Activated T-helper 17 cell treated with anti-CD3 and anti-CD28 coated beads, Interleukin-2, amount 50 U/mL, for 72 hours (primary cell): ENCODE measurements at places on chromosomes 5 and 9. TPM values are rescaled to one million over a fixed set of nuclear protein-coding genes. Genes with fewer than 3 reads are reported as not detected.
A peak's percentile ranks its signal among the peaks of the same experiment; 100 is the strongest.

The CDC25C gene
- 19.7 TPM for total RNA-seq

The MTX3 gene
- total RNA-seq, result 25.4 TPM

The SLC28A3 gene
- 1.5 TPM for total RNA-seq

The ZNF608 gene
- not detected for total RNA-seq

The ACTBL2 gene
- not detected for total RNA-seq

The UBE2QL1 gene
- not detected for total RNA-seq

The FBXL7 gene
- not detected for total RNA-seq

The AGXT2 gene
- not detected for total RNA-seq

The CFAP90 gene
- total RNA-seq, result not detected

The TMC1 gene
- 0.41 TPM for total RNA-seq

DNA sequence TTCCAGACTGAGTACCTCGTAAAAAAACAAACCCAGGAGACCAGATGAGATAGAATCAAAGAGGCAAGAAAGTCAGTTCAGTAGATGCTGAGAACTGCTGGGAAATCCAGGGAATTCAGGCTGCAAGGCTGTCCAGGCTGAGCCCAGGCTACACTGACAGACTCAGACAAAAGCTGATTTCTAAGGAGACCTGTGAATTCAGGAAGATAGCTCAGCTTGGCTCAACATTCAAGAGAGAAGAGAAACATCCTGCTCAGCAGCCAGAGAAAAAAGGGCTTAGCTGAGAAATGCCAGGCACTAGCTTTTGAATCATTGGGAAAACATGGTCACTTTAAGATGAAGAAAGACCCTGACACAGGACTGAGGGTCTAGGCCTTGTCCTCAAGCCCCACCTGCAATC, 118.2 kb upstream of the SLC44A1 start:
- no peak for ATAC-seq

DNA sequence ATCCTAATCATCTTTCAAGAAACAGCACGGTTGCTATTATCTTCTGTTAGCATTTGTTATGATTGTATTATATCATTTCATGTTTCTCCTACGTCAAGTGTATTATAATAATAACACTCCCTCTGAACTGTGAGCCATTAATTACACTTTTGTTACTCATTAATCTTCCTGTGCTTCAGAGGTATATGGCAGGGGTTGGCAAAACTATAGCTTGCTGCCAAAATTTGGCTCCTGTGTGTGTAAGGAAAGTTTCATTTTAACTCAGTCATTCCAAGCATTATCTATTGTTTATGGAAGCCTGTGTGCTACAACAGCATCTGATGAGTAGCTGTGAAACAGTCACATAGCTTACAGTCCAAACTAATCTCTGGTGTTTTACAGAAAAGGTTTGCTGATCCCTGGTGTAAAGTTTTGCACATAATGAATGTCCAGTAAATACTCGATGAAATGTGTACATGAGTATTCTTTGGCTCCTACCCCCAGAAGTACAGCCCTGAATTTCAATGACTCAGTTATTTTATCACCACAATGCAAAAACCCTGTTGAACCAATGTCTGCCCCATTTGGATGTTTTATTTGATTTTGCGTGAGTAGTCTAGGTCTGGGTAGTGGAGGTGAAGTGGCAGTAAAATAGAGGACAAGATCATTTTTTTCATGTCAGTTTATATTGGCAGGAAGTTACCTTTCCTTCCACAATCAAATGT, 648.2 kb downstream of the MAT2B start:
- no peak for ATAC-seq

DNA sequence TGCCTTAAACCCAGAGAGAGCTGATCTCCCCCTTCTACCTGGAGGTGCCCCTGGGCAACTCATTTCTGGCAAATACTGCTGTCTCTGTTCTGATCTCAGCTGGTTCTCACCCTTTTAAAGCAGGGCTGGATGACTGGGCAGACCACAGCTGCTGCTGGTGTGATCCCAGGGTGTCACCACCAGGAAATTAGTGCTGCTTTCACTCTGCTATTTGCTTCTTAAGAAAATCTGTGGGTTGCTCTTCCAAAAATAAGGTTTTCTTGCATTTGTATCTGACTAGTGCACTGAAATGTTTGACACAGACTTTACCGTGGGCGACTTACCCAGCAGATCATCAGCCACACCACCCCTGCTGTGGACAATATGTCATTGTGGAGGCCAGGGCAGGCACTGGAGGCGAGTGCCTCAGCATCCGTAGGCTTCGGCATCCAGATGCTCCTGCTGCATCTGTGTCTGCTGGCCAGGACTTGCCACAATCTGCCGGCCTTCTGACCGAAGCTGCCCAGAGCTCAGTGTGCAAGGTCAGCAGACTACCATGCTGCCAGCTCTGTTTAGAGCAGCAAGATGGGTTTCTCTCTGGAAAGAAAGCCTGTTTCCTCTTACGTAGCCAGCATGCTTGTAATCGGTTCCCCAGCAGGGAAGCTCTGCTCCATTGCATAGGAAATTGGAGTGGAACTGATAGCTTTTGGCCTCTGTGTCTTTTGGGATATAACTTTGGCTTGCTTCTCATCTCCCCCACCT, 13.6 kb downstream of the ARHGAP26 start:
- ATAC-seq, result peak; percentile 95

DNA sequence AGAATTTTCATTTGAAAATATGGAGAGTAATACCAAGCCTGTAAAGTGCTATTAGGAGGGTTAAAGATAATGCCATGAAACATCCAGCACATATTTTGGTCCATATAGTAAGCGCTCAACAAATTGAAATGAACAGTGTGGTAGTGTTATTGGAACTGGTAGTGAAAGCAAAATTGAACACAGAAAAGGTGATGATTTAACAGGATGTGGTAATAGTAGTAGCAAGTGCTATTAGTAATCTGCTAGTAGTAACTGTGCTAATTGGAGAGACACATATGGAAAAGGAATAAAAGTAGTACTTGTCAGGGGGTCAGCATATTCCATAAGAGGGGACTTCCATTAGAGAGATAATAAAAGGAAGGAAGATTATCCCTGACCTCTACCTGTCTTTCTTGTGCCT, 187.3 kb downstream of the HTR1A start:
- ATAC-seq, result no peak

- no peak for ATAC-seq
Observed at GRCh38 chr5:135703016-135703550, 124.3 kb upstream of the CXCL14 start.

DNA sequence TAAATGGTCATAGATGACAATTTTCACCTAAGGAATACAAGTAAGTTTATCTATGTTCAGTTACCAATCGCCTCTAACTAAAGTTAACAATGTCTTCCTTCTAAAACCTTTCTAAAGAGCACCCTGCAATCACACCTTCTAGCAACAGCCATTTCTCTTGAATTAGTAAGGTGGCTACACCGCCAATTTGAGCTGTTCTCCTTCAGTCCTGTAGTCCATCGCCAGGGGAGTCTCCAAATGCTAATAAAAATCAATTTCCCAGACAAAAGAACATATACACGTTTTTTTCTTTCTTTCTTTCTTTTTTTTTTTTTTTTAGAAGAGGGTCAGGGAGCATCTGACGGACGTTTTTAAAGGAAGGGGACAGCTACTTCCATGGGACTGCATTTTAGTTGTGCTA, 729 bp upstream of the RORB start:
- ATAC-seq, result no peak

GRCh38 chr5:124655921-124656511, 90.4 kb downstream of the ZNF608 start:
- ATAC-seq, result no peak

DNA sequence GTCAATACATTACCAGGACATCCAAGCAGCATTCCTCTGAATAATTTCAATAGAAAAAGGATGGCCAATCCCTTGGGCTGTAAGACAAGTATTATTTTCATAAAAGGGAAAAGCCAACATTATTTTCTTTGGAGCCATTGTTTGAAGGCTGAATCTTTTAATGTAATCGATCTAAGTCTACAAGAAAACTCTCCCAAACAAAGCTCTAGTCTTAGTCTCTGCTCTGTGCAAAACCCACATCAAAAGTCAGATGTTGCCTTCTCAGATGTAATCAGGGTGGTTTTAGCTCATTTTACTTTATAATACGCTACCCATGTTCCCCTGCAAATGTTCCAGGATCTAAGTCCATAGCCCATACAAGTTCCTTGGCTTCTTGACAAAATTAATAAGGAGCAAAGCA, 325.6 kb downstream of the TRPM3 start:
- ATAC-seq, result no peak

DNA sequence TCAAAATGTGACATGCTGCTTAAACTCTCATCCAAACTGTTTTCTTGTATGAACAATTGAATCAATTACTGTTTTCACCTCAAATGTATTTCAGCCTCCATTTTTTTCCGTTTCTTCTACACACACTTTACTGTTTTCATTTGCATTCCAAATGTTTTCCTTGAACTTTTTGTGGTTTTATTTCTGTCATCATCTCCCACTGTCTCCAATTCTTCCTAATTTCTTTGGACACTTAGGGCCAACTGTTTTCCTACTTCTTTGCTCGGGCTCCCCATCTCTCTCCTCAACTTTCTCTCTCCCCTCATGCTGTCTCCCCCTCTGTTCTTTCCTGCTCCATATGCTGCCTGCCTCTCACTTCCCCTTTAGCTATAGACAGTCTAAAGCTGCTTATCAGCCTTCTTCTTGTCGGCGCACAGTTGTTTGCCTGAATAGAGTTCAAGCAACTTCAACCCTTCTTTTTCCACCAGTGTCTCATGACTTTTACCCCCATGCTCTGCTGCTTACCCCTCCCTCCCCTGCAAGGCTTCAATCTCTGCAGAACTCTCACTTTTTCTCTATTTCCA, 443.4 kb downstream of the DTWD2 start:
- ATAC-seq, result peak; percentile 26

- ATAC-seq, result no peak
Observed at GRCh38 chr9:130885484-130886375, 10.9 kb downstream of the QRFP start.

GRCh38 chr9:61670616-61671015, 480.8 kb downstream of the SPATA31A7 start:
- no peak for ATAC-seq

DNA sequence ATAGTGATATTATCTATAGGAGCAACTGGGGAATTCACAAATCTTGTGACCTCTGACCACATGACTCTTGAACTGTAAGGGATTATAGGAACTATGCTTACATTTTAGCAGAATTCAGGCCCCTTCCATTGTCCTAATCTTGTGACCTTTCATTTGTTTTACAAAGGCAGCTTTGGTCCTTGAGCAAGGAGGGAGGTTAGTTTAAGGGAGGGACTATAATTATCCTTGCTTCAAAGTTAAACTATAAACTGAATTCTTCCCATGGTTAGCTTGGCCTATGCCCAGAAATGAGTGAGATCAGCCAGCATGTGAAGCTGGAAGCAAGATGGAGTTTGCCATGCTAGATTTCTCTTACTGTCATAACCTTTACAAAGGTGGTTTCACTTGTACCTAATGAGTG, 51.2 kb downstream of the TARS1 start:
- ATAC-seq, result no peak

DNA sequence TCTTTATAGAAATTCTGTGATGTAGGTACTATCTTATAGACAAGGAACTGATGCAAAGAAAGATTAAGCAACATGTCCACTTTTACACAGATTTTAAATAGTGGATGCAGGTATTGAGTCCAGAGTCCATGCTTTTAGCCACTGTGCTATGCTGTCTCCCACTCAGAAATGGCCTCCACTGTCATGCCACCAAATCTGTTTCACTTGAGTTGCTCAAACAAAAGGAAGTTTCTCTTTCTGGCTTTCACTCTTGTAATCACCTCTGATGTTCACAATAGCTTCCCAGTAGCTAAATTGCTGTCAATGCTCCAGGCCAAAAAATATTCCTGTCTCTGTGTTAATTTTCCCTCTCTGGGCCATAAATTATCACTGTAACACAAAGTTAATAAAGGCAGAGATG, 77.0 kb upstream of the RASA1 start:
- ATAC-seq, result no peak

DNA sequence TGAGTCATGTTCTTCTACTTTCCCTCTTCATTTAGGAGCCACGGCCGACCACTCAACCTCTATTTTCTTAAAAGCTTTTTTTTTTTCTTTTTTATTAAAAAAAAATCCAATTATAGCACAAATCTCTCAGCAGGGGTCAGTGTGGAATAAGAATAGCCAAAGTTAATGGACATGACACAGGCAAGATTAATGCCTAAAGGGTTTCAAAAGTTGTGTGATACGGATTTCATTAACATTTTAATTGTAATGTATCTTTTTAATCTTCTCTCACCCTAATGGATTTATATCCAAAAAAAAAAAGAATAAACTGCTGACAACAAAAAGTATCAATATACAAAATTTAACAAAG, 5.4 kb downstream of the NACC2 start:
- no peak for ATAC-seq

DNA sequence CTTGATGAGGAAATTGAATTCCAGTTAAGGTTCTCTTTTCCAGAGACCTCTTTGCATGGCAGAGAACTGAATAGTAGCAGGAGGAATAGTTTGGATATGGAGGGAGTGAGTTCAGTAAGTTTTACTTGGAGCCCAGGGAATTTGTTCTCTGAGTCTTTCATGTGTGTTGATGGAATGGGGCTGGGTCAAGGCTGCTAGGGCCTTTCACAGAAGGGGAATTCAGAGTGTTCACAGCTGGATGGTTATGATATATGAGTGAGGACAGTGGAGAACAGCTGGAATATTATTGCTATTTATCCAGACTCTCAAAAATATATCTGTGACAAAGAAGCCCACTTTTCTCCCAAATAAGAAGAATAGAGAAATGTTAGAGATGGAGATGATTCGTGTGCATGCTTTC, 372.8 kb downstream of the PLK2 start:
- ATAC-seq, result no peak

DNA sequence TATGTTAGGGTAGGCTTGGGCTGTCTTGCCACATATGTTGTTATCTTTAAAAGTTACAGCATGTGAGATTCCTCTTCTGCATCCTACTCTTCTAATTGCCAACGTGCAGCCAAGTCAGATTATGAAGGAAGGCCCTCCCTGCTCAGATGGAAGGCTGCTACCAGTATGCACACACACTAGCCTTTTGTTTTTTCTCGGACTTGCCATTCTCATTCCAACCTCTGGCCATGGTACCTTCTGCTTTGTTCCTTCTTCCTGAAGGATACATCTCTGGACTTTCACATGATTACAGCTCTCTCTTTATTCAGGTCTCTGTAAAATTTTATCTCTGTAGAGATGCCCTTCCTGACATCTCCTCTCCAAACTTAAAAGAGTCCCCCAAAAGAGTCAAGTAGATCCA, 12.8 kb upstream of the OTP start:
- no peak for ATAC-seq

- no peak for ATAC-seq
Observed at GRCh38 chr9:18800579-18800978, 232.4 kb downstream of the SAXO1 start.

DNA sequence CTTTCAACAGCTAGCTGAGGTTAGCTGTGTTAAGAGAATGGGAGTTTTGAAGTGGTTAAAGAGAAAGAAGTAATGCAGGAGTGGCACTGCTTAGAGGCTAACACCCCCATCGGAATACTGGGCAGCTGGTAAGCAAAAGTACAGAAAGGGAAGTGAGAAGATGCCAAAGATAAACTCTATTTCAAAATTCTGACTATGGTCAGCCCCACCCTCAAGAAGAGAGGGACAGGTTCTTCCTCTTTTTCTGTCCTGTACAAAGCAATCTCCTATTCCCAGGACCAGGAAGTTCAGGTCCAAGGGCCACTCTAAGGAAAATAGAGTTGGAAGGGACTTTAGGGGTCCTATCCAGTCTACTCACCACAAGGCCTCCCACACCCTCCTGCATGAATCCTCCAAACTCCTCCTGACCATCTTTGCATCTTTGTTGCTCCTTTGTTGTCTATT, 45.9 kb upstream of the JAK2 start:
- ATAC-seq, result peak; percentile 59
